CD8-positive, alpha-beta memory T cell (primary cell): ENCODE measurements at places on chromosomes 4 and X.
A peak's percentile ranks its signal among the peaks of the same experiment; 100 is the strongest.

GRCh38 chr4:158770671-158771070, 1.8 kb downstream of the FNIP2 start:
- H3K36me3 ChIP-seq = no peaks in the 10 kb centered on the region
- DNase-seq = no peak
- peaks cover 14% of the 10 kb centered on the region for H3K4me1 ChIP-seq
- no peak overlapping the region for H3K4me3 ChIP-seq
- no peaks in the 10 kb centered on the region for H3K27me3 ChIP-seq
- H3K27ac ChIP-seq = no peak overlapping the region

DNA sequence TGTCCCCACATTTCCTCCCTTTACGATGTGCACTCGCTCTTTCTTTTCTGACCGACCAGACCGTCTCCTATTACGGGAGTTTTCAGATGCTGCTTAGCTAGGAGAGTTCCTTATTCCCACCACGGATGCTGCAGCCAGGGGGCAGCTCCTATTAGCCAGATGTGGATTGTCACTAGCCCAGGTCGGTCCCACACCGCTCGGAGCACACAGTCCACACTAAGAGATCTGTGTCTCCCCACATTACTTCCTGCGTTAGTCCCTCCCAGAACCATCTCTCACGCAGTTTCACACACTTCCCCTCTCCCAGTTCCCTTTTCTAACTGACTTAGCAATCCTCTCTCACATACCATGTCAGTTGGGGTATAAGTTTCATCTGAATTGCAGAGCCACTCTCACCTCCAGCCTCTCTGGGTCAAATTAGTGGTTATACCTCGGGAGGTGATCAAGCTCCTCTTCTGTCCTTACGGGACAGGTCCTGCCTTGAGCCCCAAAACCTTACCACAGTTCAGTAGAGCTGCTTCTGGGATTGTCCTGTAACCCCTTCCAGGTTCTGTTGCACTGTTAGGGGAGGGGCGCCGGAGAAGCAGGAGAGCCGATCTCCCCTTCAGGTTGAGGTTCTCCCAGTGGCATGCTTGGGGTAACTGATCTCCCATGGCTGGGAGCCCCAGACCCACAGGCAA, 28.2 kb downstream of the SULT1E1 start:
- peak overlapping the region; percentile 43 for H3K27ac ChIP-seq
- peak overlapping the region; percentile 47 for H3K4me3 ChIP-seq
- H3K4me1 ChIP-seq = no peaks in the 10 kb centered on the region

DNA sequence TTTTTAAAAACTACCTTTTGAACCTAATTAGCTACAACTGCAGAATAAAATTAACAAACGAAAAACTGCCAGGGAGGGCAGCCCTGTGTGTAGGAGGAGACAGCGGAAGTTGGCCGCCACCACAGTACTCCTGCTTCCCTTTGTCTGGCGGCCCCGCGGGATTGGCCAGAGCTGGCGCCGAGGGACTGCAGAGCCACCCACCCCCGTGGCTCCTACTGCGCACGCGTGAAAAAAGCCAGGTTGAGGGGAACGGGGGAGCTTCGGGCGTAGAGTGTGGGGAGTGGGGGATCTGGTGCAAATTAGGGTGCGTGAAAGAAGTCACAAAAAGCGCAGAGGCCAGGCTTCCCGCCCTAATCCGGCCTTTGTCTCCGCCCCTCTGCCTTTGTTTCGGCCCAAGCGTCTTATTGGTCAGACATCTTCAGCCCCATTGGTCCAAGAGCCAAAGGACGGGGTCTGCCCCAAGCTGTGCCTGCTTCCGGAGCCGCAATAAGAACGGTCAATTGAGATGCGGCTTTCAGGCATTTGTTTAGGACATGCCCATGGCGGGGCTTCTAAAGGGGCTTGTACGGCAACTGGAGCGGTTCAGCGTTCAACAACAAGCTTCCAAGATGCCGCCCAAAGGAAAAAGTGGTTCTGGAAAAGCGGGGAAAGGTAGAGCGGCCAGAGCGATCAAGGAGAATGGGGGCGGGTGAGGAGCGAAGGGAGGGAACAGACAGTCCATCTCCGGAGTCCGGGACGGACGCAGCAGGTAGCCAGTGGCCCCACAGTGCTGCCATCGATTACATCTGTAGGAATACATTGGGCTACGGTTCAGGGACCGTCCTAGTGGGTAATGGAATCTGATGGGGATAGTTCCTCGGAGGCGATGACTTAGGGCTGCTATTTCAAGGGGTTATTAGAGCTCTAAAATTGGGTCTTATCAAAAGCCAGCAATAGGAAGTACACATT, at the start of gene PIN4:
TSS of gene PIN4 (plus strand) at position 580 of the 948 bp plus-strand sequence. CDS start at position 609, 29 bp downstream.
- peak; percentile 83 for DNase-seq
- H3K4me1 ChIP-seq = peaks cover 14% of the 10 kb centered on the region
- no peaks in the 10 kb centered on the region for H3K36me3 ChIP-seq
- no peaks in the 10 kb centered on the region for H3K27me3 ChIP-seq
- H3K27ac ChIP-seq = peak within 1 kb of the TSS; percentile 61

DNA sequence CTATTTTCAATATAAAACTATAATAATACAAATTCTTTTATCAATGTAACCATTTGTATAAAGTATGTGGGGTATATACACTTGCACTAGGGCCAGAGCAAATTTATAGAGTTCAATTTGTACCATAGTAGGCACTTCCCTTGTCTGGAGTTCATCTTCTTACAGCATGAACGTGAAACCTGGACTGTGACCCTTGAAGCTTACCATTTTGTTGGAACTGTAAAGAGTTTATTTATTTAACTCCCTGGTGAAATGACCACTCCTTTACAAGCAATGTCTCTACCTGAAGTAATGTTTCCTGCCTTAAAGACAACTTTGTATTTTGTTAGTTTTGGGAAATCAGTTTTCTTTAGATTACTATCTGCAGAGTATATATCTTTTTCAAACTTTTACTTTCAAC, 188.2 kb downstream of the ARAP2 start:
- H3K4me3 ChIP-seq = no peak overlapping the region
- H3K27me3 ChIP-seq = no peaks in the 10 kb centered on the region
- DNase-seq = no peak
- no peaks in the 10 kb centered on the region for H3K36me3 ChIP-seq
- H3K4me1 ChIP-seq = no peaks in the 10 kb centered on the region
